ENCODE measurements at places on chromosomes 11 and 22. TPM values are rescaled to one million over a fixed set of nuclear protein-coding genes. Genes with fewer than 3 reads are reported as not detected.

Gene GAS2L1
- 4.0 TPM for total RNA-seq

Gene BRD1
- total RNA-seq = 13.9 TPM

Gene OR4A16
- not detected for total RNA-seq

Gene TRIM66
- 1.8 TPM for total RNA-seq

Gene RIMBP3B
- total RNA-seq = 0.27 TPM

Gene TSGA10IP
- not detected for total RNA-seq

Gene SYT7
- total RNA-seq = 10.8 TPM

Data from H4 (cell line).